SK-N-SH (cell line): ENCODE measurements at places on chromosomes 3 and 15. TPM values are rescaled to one million over a fixed set of nuclear protein-coding genes. Genes with fewer than 3 reads are reported as not detected.

The USP8 gene
- polyA plus RNA-seq: 23.4 and 31.3 TPM in 2 replicates

The GOLGA6L7 gene
- polyA plus RNA-seq: not detected in 2 replicates

The ARHGAP31 gene
- 4.4 and 7.7 TPM in 2 replicates for polyA plus RNA-seq

The MORC1 gene
- not detected in 2 replicates for polyA plus RNA-seq

The SH2D7 gene
- polyA plus RNA-seq: not detected in 2 replicates

The FOXB1 gene
- not detected in 2 replicates for polyA plus RNA-seq

The SACM1L gene
- polyA plus RNA-seq: 11.2 and 16.7 TPM in 2 replicates

The CAND2 gene
- 1.5 TPM in 2 replicates for polyA plus RNA-seq

The SPATA16 gene
- not detected in 2 replicates for polyA plus RNA-seq

The RAB43 gene
- 8.9 and 9.5 TPM in 2 replicates for polyA plus RNA-seq

The CCRL2 gene
- polyA plus RNA-seq: not detected in 2 replicates

The LDHAL6B gene
- not detected in 2 replicates for polyA plus RNA-seq

The STIMATE gene
- polyA plus RNA-seq: 9.3 and 10.4 TPM in 2 replicates

- H3K4me3 ChIP-seq: no peak overlapping the region
- DNase-seq: no peak
- H3K27ac ChIP-seq: no peak overlapping the region
- H3K27me3 ChIP-seq: no peaks in the 10 kb centered on the region
- no peaks in the 10 kb centered on the region for H3K36me3 ChIP-seq
- no peaks in the 10 kb centered on the region for H3K4me1 ChIP-seq
These were observed 151.4 kb upstream of the BCL6 start for GRCh38 chr3:187896646-187897045.

DNA sequence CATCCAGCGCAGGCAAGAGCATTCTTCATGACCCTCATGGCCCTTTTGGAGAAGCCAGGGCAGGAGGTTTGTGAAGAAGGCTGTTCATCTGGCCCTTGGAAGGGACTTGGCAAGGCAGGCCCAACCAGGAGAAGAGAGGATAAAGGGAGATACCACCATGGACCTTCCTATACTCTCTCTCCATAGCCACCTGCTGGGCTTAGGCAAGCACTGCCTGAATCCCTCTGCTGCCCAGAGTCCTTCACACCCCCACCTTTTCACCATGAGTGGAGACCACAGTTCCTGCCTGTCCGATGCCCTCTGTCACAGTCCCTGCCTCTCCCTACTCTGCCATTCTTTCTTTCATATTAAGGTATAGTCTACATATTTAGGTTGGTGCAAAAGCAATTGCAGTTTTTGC lies 10.6 kb upstream of the SFMBT1 start:
- no peaks in the 10 kb centered on the region for H3K4me1 ChIP-seq
- H3K27me3 ChIP-seq: no peaks in the 10 kb centered on the region
- no peak overlapping the region for H3K4me3 ChIP-seq
- DNase-seq: peak; percentile 48
- H3K36me3 ChIP-seq: no peaks in the 10 kb centered on the region

DNA sequence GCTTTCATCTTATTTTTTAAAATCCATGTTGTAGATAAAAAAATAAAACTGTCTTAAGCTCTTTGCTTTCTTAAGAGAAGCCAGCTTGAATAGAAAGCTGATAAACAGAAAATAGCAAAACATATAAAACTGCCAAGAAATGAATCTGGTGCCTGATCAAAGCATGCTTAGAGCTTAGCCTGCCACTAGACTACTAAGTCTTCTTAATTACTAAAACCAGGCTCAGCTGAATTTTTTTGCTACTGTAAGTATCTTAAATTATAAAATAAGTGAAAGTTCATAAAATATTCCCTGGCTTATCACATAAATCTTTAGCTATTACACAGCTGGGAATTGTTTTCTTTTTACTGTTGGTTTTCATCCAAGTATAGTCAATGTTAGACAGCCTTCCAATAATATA lies 803.9 kb downstream of the DIPK2A start:
- H3K27ac ChIP-seq: no peak overlapping the region
- H3K4me1 ChIP-seq: no peaks in the 10 kb centered on the region
- no peaks in the 10 kb centered on the region for H3K36me3 ChIP-seq
- no peak for DNase-seq
- no peak overlapping the region for H3K4me3 ChIP-seq

DNA sequence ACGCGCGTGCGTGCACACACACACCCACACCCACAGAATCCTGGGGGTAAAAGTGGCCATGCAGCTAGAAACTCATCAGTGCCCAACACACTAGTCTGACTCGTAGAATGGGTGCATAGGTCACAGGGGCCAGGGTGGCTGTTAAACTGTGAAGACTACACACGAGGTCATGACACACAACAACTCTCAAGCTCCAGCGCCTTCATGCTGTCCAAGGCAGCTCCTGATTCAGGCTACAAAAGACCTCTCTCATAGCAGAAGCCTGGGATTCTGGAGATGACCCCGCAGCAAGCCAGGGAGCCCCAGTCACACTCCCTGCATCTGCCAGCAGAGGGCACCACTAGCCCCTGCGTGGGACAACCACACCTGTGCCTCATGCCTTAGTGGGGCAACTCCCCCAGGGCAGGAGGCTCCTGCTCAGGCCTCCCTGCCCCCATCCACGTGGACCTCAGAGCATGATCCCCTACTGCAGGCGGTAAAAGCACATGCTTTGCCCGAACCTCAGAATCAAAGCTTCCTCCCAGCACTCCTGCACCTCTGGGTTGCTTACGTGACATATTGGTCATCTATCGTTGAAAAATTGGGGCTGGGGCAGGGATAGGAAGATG lies 93.1 kb downstream of the LRIG1 start:
- no peaks in the 10 kb centered on the region for H3K36me3 ChIP-seq
- DNase-seq: peak; percentile 91

GRCh38 chr3:159080821-159081220 lies 279.0 kb downstream of the MFSD1 start:
- no peaks in the 10 kb centered on the region for H3K27me3 ChIP-seq
- DNase-seq: no peak
- no peak overlapping the region for H3K27ac ChIP-seq
- H3K36me3 ChIP-seq: peaks cover 5% of the 10 kb centered on the region
- no peak overlapping the region for H3K4me3 ChIP-seq
- H3K4me1 ChIP-seq: no peaks in the 10 kb centered on the region

GRCh38 chr3:71680603-71681002 lies 44.6 kb downstream of the EIF4E3 start:
- H3K27me3 ChIP-seq: no peaks in the 10 kb centered on the region
- no peak for DNase-seq
- H3K36me3 ChIP-seq: no peaks in the 10 kb centered on the region
- no peak overlapping the region for H3K4me3 ChIP-seq
- no peaks in the 10 kb centered on the region for H3K4me1 ChIP-seq

DNA sequence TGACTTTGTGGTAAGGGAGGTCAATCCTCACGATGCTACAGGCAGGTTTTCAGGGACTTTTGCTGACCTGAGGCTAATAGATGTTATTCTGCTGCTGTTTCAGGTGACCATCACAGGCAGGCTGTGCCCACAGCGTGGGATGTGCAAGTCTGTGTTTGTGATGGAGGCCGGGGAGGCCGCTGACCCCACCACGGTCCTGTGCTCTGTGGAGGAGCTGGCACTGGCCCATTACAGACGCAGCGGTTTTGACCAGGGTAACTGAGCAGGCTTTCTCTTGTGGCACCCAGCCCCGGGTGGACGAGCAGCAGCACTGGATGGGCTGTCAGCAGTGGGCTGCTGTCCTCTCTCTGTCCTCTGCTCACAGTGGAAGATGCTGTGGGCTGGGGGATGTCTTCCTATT lies 22.0 kb downstream of the FAN1 start:
- H3K4me3 ChIP-seq: no peak overlapping the region
- no peaks in the 10 kb centered on the region for H3K27me3 ChIP-seq
- peaks cover 16% of the 10 kb centered on the region for H3K36me3 ChIP-seq
- peaks cover 28% of the 10 kb centered on the region for H3K4me1 ChIP-seq
- no peak for DNase-seq

DNA sequence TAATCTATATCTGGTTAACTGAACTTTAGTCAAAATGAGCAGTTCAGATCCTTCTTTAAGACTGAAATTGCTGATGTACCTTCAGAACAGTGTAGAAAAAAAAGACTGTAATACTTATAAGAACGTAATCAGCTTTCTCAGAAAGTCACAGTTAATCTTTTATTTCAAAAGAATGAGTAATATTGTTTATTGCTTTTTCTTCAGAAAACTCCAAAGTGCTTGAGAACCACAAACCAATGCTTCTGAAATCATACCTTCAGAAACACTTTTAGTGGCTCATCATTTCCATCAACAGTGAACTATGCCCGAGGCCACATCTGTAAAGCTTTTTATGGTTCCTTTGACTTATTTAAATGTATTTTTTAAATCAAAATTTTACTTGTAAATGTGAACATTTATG lies 33.3 kb upstream of the CLASP2 start:
- H3K36me3 ChIP-seq: no peaks in the 10 kb centered on the region
- H3K27me3 ChIP-seq: no peaks in the 10 kb centered on the region
- no peak for DNase-seq
- no peak overlapping the region for H3K27ac ChIP-seq

DNA sequence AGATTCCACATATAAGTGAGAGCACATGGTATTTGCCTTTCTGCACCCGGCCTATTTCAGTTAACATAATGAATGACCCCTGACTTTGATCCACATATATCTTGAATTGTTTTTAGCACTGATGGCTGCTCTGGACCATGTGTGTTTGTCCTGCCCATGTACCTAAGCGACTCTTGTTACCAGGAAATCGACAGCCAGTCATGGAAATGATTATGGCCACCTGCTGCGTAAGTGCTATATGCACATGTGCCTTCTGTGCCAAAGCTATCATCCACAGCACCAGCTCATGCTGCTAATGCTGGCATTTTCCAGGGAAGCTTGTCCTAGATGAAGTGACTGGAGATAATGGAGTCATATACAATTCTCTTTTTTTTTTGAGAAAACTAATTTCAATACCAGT lies 103.7 kb downstream of the PEX5L start:
- H3K27me3 ChIP-seq: no peaks in the 10 kb centered on the region
- H3K27ac ChIP-seq: no peak overlapping the region
- H3K4me3 ChIP-seq: no peak overlapping the region
- no peaks in the 10 kb centered on the region; the same call in 1 of the 2 replicates for H3K4me1 ChIP-seq
- no peak for DNase-seq

DNA sequence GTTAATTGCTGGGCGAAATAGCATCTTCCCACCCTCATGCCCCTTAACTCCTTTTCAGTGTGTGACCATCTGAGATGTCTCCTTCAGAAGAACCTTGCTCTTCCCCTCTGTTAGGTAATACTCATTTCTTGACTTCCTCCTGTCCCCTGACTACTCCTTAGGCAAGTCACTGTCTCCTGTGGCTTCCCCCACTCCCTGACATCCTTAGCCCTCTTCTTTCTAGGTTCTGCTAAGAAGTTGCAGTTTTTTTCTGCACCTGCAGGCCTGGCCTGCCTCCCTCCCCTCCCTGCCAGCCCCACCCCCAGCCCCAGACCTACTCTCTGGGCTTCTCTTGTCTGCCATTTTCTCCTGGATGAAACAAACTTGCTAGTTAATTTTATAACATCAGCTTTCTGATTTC lies 15.2 kb upstream of the EID1 start:
- H3K4me1 ChIP-seq: peaks cover 36% of the 10 kb centered on the region; the same call in 1 of the 2 replicates
- DNase-seq: no peak
- H3K4me3 ChIP-seq: no peak overlapping the region
- no peak overlapping the region for H3K27ac ChIP-seq

GRCh38 chr3:185024406-185024805 lies 128.5 kb downstream of the C3orf70 start:
- no peak overlapping the region for H3K4me3 ChIP-seq
- H3K36me3 ChIP-seq: no peaks in the 10 kb centered on the region
- H3K27ac ChIP-seq: no peak overlapping the region
- no peaks in the 10 kb centered on the region for H3K27me3 ChIP-seq

GRCh38 chr15:90671216-90671615 lies 45.9 kb upstream of the BLM start:
- no peak for DNase-seq
- no peak overlapping the region for H3K4me3 ChIP-seq
- H3K4me1 ChIP-seq: no peaks in the 10 kb centered on the region
- no peaks in the 10 kb centered on the region for H3K36me3 ChIP-seq
- no peaks in the 10 kb centered on the region for H3K27me3 ChIP-seq

DNA sequence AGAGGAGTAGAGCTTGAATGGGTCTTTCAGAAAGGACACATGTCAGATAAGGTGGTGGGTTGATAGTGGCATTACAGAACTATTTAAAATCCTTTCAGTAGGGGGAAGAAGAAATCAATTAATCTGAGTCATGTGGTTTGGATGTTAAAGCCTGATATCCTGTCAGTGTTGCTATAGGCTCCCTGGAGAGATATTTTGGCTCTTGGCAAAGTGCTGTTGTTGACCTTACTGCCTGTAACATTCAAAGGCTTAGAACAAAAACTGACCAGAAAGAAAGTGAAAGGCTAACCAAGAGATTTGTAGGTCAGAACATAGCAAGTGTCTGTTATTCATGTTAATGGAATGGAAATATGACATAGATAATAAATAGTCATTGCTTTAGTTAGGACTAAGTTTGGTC lies 552.9 kb downstream of the DIPK2A start:
- no peaks in the 10 kb centered on the region for H3K27me3 ChIP-seq
- no peak for DNase-seq
- no peak overlapping the region for H3K27ac ChIP-seq

- no peak overlapping the region for H3K4me3 ChIP-seq
- H3K4me1 ChIP-seq: no peaks in the 10 kb centered on the region
- H3K36me3 ChIP-seq: peaks cover 88% of the 10 kb centered on the region
- no peak overlapping the region for H3K27ac ChIP-seq
These were observed 52.8 kb downstream of the USP50 start for GRCh38 chr15:50493625-50494024.

GRCh38 chr15:75227663-75228280 lies 26.1 kb downstream of the C15orf39 start:
- H3K27me3 ChIP-seq: no peaks in the 10 kb centered on the region
- no peaks in the 10 kb centered on the region for H3K4me1 ChIP-seq
- no peak for DNase-seq
- H3K27ac ChIP-seq: no peak overlapping the region
- no peaks in the 10 kb centered on the region for H3K36me3 ChIP-seq

DNA sequence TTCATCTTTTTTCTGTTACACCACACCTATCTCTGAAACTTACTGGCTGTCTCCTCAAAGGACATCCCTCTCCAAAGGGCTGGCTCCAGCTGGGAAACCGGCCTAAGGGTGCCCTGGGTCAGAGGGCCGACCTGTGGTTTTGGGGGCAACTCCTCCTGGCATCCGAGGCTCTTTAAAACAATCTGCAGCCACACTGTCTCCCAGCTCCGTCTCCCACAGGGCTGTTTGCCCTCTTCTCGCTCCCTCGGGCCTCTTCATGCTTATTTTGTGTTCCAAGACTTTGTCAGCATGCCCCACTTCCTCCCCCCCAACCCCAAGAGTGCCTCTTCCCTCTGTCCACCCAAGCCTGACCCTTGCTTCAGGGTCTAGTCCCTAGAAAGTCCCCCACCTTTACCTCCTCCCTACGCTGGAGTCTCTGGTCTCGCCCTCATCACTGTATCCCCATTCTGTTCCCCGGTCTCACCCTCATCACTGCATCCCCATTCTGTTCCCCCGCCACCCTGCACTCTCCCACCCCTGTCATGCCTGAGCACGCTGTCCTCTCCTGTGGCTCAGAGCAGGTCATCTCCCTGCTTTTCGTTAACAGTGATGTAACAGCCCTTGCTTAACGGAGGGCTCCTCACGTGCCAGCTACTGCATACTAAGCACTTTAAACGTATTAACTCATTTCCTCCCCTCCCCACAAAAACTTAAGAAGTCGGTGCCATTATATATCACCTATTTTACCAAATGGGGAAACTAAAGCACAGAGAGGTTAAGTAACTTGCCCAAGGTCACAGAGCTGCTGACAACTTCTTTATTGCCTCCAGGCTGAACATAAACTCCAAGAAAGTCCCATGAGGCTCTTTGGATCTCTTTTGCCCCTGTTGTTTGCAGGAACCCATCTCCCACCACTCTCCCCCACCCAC lies 1.1 kb upstream of the CSK start:
- peaks cover 47% of the 10 kb centered on the region; the same call in 1 of the 2 replicates for H3K4me1 ChIP-seq
- peaks cover 6% of the 10 kb centered on the region; the same call in 1 of the 2 replicates for H3K36me3 ChIP-seq
- no peaks in the 10 kb centered on the region for H3K27me3 ChIP-seq
